A549 treated with DMSO at 1 μM for 4 hours (cell line): ENCODE measurements at places on chromosomes 6 and 20. TPM values are rescaled to one million over a fixed set of nuclear protein-coding genes. Genes with fewer than 3 reads are reported as not detected.

The TPX2 gene
- 98.8 to 113 TPM (median 111 TPM) in 5 replicates for total RNA-seq

The DTD1 gene
- 75.4 to 81.2 TPM (median 78.7 TPM) in 5 replicates for total RNA-seq

The KHDRBS2 gene
- not detected in 5 replicates for total RNA-seq

The PCED1A gene
- total RNA-seq, result 20.9 to 30.2 TPM (median 28.9 TPM) in 5 replicates

The MRAP2 gene
- 0.96 to 1.5 TPM (median 1.3 TPM) in 5 replicates for total RNA-seq
